ENCODE measurements at places on chromosomes 5 and 9. TPM values are rescaled to one million over a fixed set of nuclear protein-coding genes. Genes with fewer than 3 reads are reported as not detected.

OTP gene
- total RNA-seq: not detected

SLC45A2 gene
- total RNA-seq: not detected

PCDHA1 gene
- total RNA-seq: not detected

RANBP17 gene
- 2.9 TPM for total RNA-seq

ELOVL7 gene
- total RNA-seq: 0.73 TPM

SLC6A3 gene
- total RNA-seq: not detected

KCNN2 gene
- total RNA-seq: 8.0 TPM

MAST4 gene
- 42.0 TPM for total RNA-seq

PFN3 gene
- not detected for total RNA-seq

NDFIP1 gene
- 50.7 TPM for total RNA-seq

BRD8 gene
- total RNA-seq: 26.4 TPM

UNC5A gene
- 0.05 TPM for total RNA-seq

SLCO4C1 gene
- total RNA-seq: 0.08 TPM

CMYA5 gene
- total RNA-seq: 917 TPM

PDGFRB gene
- total RNA-seq: 47.0 TPM

CEL gene
- total RNA-seq: 7.3 TPM

MCC gene
- 29.4 TPM for total RNA-seq

F2RL1 gene
- total RNA-seq: 0.62 TPM

VLDLR gene
- 121 TPM for total RNA-seq

Measured in Right ventricle myocardium superior (tissue), 1 donor.